Pancreas (tissue), 10 donors: ENCODE measurements at places on chromosomes 2 and 18. TPM values are rescaled to one million over a fixed set of nuclear protein-coding genes. Genes with fewer than 3 reads are reported as not detected.

Gene C2orf74
- 12.2 TPM for polyA plus RNA-seq

Gene VAMP8
- polyA plus RNA-seq: 150 TPM

Gene DSC2
- polyA plus RNA-seq: 2.7 TPM

Gene RPRM
- 0.42 TPM for polyA plus RNA-seq

DNA sequence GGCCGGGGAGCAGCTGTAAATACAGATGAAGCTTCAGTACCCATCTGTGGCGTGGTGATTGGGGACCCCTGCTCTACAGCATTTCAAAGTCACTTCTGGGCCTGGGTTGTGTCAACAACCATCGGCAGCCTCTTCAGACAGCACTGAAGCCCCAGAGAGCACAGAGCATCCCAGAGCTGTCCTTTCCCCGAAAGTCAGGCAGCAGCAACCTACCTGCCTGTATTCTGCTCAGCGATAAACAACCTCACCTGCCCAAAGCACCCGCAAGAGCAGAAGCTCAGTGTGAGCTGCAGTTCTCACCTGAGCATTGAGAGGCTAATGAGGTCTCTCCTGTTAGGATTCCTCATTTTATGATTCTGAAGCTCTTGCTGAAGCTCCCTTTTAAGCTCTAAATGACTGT, 19.3 kb downstream of the TRABD2A start:
- DNase-seq: no peak

DNA sequence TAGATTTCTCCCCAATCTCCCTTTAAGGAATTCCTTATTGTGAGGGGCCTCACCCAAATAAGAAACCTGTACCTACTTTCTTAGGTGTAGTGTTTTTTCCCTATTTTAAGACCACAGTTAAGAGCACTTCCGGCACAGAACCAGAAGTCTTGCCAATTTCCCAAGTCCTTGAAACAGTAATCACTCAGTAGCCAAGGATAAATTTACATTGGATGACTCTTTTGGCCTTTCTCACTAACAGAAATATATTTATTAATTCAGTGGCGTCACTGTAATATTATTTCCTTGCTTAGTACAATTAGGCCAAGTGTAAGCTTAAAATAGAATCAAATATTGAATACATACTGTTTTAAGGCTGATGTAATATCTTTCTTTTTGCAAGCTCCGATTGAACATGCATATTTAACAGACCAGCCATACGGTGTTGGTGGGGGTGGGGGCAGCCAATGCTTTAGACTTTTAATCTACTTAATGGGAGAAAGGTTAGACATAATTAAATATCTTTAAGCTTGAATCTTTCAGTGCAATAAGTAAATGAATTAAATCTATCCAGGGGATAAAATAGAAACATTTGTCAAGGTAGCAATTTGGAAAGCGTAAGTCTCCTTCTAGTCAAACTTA, 50.8 kb upstream of the ITGA6 start:
- no peak for DNase-seq

DNA sequence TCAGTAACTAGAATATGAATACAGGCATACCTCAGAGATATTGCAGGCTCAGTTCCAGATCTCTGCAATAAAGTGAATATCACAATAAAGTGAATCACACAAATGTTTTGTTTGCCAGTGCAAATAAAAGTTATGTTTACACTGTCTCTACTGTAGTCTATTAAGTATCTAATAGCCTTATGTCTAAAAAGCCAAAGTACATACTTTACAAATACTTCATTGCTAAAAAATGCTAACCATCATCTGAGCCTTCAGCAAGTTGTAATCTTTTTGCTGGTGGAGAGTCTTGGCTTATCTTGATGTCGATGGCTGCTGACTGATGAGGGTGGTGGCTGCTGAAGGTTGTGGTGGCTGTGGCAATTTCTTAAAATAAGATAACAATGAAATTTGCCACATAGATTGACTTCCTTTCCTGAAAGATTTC, 159.4 kb downstream of the MYO1B start:
- no peak for DNase-seq

DNA sequence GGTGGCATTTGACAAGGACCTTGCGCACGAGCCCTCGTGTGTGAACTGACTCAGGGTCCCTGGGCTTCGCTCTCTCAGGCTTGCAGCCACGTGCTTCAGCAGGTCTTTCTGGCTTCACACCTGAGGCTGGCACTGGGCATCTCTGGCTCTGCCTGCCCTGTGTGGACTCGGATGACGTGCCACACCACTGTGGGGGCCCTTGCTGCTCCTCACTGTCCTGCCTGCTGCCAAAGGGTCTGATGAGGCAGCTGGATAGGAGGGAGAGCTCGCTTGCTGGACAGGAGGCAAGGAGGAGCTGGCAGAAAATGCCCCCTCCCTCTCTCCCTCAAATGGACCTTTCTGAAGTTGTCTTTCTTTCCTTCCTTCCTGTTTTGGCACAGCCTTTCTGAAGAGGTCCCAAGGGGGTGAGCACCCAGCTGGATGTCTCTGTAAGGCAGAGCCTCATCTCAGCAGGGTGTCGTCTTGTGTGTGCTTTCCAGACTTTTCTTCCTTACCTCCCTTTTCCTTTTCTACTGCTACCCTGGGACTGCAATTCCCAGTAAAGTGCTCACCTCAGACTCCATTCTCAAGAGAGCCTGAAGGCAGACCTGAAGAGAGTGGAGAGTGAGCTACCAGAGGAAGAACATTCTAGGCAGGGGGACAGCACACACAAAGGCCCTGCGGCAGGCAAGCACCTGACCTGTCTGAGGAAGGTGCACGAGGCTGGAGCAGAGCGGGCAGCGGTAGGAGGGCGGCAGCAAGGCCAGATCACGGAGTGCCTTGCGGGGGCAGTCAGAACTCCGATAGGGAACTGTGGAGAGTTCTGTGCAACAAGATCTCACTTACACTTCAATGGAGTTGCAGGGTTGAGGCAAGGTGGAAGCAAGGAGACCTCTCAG, 5.3 kb downstream of the PER2 start:
- DNase-seq: no peak

GRCh38 chr2:32264422-32265105, at the start of gene NLRC4:
Gene NLRC4 (minus strand): TSS chr2:32264886. CDS start chr2:32256775, 8,111 bp downstream.
- no peak for DNase-seq

DNA sequence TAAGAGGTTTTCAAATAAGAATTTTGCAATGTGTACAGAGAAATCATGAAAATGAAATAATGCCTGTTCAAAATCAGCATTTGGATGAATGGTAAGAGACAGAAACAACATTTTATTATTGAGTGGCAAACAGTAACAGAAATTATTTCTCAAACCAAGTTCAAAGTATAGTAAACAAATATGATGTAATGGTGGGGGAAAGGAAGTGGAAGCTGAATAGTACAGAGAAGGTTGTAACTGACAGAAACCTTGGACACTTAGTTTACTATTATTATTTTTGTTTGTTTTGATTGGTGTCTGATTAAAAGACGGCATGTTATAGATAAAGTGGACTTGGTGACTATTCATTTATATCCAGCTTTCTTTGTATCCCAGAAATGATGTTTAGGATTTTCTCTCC, 1637.4 kb upstream of the ACVR2A start:
- no peak for DNase-seq
